ENCODE measurements at places on chromosomes 1 and 21.

DNA sequence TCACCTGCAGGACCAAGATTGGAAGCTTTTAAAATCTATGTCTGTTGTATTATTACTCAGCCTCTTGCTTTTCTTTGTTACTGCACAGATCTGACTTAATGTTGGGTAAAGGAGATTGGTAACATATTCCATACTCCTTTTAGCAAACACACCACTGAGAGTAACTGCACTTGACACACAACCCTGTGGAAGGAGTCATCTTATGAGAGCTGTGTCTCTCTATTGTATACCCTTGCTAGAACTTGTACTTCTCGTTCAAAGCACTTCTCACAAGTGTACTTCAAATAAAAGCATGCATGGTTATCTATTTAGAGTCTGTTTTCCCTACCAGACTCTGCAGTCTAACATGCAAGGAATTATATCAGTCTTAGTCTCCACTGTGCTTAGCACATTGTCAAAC lies 813.4 kb downstream of the ADGRL2 start:
- no peak for DNase-seq

DNA sequence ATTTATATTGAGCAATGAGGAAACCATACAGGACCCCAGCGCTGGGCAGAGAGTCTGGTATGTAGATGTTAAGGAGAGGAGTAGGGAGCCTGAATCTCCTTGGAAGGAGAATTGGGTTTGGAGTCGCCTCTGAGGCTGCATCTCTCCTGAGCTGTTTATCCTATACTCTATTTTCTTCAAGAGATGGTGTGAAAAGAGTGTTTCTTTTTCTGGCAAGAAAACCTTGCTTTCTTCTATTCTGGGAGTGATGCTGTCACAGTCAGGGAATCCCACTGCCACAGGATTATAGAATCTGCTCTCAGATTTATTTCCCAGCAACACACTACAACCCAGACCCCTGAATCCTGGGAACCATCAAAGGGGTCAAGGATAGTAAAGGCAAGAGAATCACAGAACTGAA lies 3.3 kb downstream of the LURAP1 start:
- no peak for DNase-seq

- no peak for DNase-seq
These were observed 361 bp downstream of the DDAH1 start for GRCh38 chr1:85464497-85465098.

DNA sequence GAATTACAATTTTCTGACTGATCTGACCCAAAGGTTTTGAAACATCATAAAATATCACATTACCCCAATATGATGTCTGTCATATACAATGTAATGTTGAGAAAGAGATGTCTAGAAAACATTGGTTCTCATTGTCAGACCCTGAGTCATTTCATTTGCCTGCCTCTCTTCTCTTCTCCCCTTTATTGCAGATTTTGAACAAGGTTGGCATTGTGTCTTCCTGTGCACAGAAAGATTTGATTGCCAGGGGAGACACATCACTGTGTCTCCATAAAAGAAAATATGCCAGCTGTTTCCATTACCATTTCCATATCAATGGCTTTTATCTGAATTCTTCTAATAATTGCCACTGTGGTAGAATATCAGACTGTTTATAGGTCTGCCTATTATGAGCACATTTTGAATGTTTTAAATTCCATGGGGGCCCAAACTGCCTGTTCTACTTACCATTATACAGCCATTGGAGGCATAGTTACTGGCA lies 65.6 kb downstream of the IFI44 start:
- no peak for DNase-seq

DNA sequence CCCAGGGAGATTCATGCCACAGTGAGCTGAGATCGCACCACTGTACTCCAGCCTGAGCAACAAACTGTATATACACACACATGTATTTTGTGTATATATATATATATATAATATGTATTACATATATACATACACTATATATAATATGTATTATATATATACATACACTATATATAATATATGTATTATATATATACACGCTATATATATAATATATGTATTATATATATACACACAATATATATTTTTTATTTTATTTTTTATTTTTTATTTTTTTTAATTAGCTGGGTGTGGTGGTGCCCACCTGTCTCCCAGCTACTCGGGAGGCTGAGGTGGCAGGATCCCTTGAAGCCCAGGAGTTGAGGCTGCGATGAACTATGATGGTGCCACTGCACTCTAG lies 9.3 kb downstream of the TP73 start:
- DNase-seq = no peak

- no peak for DNase-seq
These were observed 17.7 kb downstream of the AGRN start for GRCh38 chr1:1037366-1038327.
